ENCODE measurements at places on chromosomes 5 and 9.

- DNase-seq: no peak
Observed at GRCh38 chr5:3345195-3345594, 250.4 kb upstream of the IRX1 start.

GRCh38 chr5:150780187-150780692 is 1.7 kb downstream of the SMIM3 start:
- DNase-seq: peak; percentile 58

DNA sequence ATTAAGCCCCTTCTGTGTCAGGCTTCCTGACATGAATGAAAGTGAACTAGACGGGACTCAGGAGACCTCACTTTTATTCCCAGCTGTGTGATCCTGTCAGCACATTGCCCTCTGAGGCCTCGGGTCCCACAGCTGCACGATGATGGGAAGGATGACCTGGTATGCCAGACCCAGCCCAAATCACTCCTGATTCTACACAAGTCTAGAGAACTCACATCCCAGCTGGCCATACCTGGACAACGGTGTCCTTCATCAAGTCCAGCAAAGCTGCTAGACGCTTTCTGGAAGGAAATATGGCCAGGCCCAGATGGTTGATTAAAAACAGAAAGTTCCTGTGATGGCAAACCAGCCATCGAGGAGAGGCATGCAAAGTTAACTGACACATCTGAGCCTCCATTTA is 118.0 kb upstream of the FSTL4 start:
- DNase-seq: no peak

DNA sequence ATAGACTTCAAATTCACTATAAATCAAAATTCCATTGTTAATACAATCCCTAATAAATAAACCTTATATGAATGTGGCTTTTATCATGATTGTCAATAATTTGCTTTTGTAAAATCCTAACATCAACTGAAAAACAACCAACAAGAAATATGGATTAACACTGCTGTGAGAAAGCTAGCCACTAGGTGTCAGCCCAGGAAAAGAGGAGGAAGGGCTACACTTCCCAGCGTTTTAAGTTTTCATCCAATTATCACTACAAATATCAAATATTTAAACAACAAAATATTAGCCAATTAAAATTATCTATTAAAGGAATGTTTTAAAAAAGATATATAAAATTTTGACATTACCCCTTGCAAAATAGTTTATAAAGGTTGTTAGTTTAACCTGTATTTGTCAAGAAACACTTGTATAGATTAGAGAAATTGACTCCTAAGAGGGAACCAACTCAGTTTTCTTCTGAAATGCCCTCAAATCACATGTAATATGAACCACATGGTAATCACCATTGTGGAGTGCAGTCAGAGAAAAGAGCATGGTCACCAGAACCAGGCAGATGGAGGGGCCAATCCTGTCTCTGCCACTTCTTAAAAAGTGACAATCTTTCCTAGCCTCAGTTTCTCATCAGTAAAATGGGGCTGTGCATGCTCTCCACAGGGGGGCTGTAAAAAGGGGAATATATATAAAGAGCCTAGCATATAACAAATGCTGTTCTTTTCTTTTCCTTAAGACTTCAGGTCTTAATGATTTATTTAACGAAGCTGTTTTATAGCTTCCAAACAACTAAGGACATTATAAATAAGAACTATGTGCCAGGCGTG is 188.2 kb downstream of the CRB2 start:
- no peak for DNase-seq

GRCh38 chr9:136900988-136901515 is 14.7 kb downstream of the TRAF2 start:
- no peak for DNase-seq

- DNase-seq: no peak
Observed at GRCh38 chr5:108924457-108924961, 176.8 kb downstream of the FER start.

GRCh38 chr9:135905380-135906258 is 1.7 kb downstream of the CAMSAP1 start:
- peak; percentile 55 for DNase-seq

DNA sequence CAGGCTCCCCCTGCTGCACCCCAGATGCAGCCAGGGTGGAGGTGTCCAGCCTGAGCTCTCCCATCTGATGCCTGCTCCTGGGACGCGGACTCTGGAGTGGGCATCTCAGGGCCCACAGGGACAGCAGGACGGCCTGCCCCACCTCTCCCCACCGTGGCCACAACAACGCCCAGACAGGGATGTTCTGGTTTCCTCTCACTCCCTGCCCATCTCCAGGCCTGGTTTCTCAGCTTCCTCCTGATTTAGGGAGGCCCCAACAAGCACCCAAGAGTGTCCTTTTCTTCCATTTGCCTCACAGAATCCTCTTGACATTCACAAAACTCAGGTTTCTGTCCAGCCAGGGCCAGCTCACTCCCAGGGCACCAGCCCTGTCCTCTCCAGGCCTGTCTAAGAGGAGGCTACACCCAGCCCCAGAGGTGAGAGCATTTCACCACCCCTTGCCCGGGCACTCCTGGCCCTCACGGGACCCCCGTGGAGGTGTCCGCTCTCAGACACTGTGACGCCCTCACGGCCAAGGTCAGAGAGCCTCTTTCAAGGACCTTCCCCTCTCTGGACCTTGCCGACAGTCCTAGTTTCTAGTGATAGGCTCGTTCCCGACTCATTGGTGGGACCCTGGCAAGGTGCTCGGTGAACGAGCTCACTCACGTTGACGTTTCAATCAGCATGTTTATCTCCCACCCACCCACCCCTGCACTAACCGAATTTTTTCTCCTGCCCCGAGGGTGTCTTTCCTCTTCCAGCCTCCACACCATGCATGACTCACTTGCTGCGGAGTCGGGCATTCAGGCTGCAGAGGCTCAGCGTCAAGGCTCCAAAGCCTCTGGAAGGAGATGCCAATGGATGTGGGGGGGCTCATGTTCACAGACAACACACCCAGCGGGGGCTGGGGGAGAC is 62.0 kb upstream of the UNC5A start:
- no peak for DNase-seq

- no peak for DNase-seq
Observed at GRCh38 chr9:137632230-137633161, 13.7 kb downstream of the EHMT1 start.

DNA sequence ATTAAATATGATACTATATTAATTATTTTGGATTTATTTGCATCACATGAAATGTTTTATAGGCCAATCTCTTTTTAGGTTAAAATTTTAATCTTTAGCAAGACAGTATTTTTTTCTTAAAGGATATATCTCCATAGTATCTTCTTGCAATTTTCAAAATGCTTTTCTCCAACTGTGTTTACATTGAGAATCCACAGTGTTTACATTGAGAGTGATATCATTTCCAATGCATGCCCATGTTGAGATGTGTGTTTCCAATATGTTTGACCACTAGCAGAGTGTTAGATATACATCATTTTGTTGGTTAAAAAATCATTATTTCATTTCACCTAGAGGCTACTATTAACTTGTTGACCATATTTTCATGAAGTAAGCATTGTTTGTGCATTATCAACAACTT is 17.3 kb downstream of the VCAN start:
- no peak for DNase-seq

- DNase-seq: no peak
Observed at GRCh38 chr5:110414360-110414759, 312.1 kb downstream of the TMEM232 start.

DNA sequence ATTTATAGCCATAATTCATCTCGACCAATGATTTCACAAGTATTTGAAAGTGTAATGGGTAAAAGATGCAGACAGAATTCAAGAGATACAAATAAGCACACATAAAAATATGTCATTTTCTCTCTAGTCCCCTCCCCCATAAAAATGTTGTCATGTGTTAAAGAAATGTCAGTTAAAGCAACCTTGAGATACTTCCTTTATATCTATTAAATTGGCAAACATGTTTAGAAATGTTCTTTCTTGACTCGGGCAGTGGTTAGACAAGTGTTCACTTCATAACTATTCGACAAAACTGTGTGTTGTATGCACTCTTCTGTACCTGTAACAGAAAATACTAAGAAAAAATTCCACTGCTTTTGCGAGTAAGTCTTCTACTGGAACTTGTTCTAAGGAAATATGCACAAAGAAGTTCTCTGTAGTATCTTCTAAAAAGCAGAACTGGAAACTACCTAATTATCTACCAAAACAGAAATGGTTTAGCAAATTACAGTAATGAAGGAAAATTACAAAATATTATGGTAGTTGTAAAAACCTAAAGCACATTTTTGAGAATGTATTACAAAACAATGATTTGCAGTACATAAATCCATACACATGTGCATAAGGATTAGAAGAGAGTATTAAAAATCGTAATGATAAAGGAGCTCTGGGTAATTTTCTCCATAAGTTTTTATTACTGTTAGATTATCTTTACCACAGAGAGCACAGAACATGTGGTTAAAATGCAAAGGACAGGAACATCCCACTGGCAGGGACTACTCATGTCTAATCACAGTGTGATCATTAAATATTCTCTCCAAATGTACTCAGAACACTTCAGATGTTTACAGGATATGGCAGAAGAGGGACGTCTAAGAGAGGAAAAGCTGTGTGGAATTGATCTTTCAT is 35.9 kb downstream of the FBXW2 start:
- no peak for DNase-seq

- DNase-seq: no peak
Observed at GRCh38 chr5:31410089-31410488, 121.8 kb downstream of the DROSHA start.

- no peak for DNase-seq
Observed at GRCh38 chr9:95478335-95478734, 38.4 kb downstream of the PTCH1 start.

GRCh38 chr9:96133321-96134021 is 168.5 kb downstream of the HSD17B3 start:
- no peak for DNase-seq

DNA sequence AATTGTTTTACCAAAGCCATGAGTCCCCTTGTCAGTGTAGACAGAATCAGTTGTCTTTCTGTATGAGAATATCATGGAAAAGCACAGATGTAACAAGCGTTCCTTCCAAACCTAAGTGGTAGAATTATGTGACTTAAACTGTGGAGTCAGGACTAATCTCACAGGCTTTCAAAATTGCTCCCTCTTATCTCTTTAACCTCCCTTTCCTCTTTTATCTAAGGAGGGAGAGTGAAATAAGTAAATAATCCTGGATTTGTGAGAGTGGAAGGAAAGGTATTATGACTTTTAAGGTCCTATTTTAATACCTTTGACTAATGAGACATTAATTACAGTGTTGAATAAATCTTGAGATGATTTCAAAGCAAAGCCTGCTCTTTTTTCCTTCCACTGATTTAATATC is 52.4 kb upstream of the LIFR start:
- DNase-seq: no peak

DNA sequence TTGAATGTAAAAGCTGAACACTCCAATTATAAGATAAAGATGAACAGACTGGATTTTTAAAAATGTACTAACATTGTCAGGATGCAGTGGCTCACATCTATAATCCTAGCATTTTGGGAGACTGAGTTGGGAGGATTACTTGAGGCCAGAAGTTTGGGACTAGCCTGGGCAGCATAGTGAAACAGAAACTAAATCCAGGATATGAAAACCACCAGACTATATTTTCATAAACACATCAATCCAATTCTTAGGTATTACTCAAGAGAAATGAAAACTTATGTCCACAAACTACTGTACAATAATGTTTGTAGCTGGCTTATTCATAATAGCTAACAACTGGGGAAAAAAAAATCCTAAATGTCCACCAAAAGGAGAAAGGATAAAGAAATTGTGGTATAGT is 26.8 kb upstream of the NAA35 start:
- no peak for DNase-seq

GRCh38 chr5:139426203-139426885 is 13.0 kb downstream of the DNAJC18 start:
- no peak for DNase-seq

DNA sequence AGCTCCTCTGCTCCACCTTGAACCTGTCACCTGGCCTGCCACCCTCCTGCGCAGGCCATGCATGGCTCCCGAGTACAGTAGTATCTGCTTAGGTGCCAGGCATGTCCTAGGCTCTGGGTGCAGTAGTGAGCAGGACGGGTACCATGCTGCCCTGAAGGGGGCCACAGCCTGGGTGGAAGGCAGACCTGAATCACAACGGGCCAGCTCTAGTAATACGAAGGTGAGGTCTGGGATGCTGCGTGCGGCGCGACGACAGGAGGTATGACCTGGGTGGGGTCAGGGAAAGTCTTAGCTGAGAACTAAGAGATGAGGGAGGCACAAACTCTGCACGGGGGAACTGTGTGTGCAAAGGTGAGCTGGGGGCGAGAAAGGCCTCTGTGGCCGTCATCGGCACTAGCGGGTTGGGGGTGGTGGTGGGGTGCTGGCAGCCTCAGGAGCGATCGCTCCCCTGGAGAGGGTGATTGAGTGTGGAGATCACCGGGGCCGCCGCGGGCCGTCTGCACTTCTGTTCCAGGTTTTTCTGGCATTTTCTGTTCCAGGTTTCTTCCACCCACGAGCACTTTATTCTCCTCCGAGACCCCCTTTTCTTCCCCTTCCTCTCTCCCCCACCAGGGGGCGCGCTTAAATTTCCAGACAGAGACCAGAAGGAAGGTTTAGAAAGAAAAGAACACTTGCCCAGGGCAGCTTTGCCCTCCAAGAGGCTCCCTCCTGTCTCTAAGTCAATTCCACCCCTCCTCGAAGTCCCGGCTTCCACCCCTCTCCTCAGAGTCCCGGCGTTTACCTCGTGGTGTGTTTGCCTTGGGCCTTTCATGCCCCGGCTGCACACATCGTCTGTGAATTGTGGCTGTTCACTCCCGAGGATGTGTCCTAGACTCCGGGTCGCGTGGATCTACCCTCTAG is 15.1 kb downstream of the PDLIM4 start:
- peak; percentile 51 for DNase-seq

GRCh38 chr5:66344544-66344943 is 200.4 kb downstream of the SREK1 start:
- DNase-seq: no peak

DNA sequence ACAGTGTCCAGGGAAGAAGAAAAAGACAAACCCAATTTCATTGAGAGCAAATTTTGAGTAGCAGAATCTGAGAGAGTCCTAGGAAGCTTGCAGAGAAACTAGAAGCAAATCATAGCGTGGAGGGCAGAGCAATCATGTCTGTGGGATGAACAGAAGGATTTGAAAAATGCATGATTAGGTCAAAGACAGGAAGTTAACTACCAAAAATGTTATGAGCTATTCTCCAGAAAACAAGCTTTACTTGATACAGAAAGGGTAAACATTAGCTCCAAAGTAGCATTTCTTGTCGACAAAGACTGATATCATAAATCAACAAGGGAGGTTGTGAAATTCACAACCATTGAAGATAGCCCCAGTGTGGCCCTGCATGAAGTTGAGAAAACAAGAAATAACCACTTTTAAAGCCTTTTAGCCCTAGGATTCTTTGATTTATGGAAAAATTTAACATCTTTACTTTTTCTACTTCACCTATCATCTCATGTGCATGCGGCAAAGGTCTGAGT is 97.7 kb upstream of the MEGF10 start:
- no peak for DNase-seq

Data from T-helper 2 cell treated with Interferon-gamma antibody and Interleukin-4, amounts not matched to agents 5 μg/mL and 100 μg/mL, for 36 hours (primary cell).